A549 treated with dexamethasone at 1 μM for 4 hours (cell line): ENCODE measurements at places on chromosomes 6 and 20. TPM values are rescaled to one million over a fixed set of nuclear protein-coding genes. Genes with fewer than 3 reads are reported as not detected.

The RAET1L gene
- 0.15 to 0.51 TPM (median 0.41 TPM) in 5 replicates for total RNA-seq

The CTCFL gene
- 0.02 to 0.06 TPM (median 0.03 TPM) in 4 of 5 replicates, not detected in the other for total RNA-seq

The SRSF3 gene
- 485 to 703 TPM (median 506 TPM) in 5 replicates for total RNA-seq

The PRR18 gene
- 0.07 to 0.29 TPM (median 0.11 TPM) in 5 replicates for total RNA-seq

The FOXC1 gene
- 4.2 to 6.5 TPM (median 6.1 TPM) in 5 replicates for total RNA-seq

The OOEP gene
- not detected in 5 replicates for total RNA-seq
